Progenitor cell of endocrine pancreas (in vitro differentiated cells): ENCODE measurements at places on chromosomes 5 and 9.

DNA sequence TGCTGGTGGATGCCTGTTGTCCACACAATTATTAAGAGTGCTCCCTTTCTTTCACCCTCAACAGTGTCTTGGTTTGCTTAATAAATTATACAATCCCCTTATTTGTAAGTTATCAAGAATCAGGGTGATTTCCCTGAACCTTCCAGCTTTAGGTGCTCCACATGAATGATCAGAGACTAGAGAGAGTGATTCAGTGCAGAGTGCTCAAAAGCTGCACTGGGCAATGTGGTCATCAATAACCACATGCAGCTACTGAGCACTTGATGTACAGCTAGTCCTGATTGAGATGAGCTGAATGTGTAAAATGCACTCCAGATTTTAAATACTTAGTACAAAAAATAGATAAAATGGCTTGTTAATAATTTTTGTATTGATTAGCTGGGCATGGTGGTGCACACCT, 76.8 kb upstream of the TRIO start:
- no peak for DNase-seq

DNA sequence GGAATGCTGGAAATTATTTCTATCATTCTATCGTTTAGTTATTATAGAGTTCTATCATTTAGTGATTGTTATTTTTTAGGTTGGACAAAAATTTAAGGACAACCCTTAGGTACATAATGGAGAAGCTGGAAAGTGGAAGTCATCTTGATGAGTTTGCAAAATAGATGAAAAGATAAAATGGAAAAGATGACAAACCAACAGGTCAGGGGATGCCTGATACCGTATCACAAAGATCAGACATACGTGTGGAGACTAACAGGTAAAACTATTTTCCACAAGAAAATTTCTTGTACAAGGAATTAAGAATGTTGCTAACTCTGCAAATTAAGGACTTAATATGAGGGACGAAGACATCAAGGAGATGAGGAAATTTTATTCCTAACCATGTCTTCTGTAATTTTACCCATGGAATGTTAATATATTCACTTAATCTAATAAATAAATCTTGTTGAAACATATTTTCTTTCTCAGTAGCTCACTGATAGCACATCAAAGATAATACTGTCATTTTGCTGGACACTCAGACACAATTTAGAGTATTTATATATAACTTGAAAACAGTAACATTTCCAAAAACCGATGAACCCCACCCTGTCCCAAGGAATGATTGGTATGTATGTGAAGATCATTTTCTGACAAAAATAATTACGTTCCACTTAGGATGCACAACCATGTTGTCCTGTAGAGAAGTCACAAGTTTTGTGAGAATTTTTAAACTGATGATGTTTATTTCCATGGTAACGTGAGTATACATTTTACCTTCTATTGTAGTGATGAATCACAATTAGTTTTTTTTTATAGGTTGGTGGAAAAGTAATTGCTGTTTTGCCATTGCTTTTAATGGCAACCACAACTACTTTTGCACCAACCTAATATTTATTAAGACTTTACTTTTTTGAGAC, 2.6 kb downstream of the LURAP1L start:
- DNase-seq: no peak

DNA sequence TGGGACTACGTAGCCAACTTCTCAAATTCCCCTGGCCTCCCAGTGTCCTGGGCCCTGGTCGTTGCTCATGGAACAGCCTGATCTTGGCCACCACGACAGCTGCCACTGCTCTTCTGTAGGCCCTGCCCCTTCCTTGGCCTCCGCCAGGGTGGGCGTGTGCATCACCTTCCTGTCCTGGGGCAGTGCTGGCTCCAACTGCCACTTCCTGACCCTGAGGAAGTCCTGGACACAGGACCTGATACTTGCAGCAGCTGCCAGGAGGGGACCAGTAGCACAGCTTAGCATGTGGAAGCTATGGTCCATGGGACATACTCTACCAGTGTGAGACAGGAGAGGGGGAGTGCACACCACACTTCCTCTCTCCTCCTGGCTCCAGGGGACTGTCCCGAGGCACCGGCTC, 145.2 kb downstream of the TENT4A start:
- DNase-seq: no peak

DNA sequence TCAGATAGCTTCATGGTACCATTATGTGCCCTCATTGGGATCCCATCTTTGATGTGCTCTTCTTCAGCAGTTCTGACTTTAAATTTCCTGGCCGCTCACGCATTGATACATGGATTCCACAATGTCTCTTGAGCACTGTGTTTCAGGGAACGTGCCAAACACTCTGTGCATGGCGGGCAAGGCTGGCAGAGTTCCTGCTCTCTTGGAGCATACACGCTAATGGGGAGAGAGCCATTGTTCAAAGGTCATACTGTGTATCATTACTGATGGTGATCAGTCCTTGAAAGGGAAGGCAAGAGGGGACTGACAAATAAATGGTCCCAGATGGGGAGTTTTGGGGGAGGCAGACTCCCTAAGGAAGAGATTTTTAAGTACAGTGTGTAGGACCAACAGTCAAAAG, 52.3 kb downstream of the AMBP start:
- no peak for DNase-seq

DNA sequence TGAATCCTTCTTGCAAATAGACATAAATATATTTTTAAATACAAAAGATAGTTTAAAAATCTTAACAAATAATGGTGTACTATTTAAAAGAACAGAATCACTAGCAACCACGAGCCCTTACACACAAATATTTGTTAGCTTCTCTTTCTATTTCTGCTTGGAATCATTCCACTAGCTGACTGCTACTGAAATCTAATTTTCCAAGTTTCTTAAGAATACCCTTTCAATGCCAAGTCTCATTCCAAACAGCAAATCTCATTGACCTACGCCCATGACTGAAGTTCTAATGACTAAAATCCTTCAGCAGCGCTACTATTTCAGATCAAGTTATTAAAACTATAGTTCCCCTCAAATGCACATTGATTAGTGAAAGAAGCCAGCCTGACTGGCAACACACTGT, 13.2 kb upstream of the PPP1R2B start:
- DNase-seq: no peak

DNA sequence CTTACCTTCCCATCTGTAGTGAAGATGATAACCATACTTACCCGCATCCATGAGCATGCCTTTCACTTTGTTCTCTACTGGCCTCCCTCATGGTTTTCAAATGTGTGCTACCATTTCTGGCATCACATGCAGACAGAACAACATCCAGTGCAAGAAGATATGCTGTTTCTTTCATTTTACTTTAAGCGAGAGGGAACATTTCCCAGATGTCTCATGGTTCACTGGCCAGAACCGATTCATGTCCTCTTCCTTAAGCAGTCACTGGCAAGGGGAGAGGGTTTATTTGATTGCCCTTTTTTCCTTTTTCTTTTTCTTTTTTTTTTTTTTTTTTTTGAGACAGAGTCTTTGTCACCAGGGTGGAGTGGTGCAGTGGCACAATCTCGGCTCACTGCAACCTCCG, 37.7 kb downstream of the ARRDC3 start:
- DNase-seq: no peak

- DNase-seq: no peak
These were observed 26.6 kb downstream of the MORN5 start for GRCh38 chr9:122186301-122186700.

- DNase-seq: no peak
These were observed 1.2 kb downstream of the ZNF608 start for GRCh38 chr5:124745007-124745927.

GRCh38 chr5:73136055-73136562, 15.7 kb downstream of the TMEM171 start:
- no peak for DNase-seq
